ENCODE measurements at places on chromosomes 2 and 18. TPM values are rescaled to one million over a fixed set of nuclear protein-coding genes. Genes with fewer than 3 reads are reported as not detected.

CCBE1 gene
- 2.1 TPM for total RNA-seq

ECEL1 gene
- 0.52 TPM for total RNA-seq

SPEG gene
- total RNA-seq: 217 TPM

GNAL gene
- 16.9 TPM for total RNA-seq

TMEM18 gene
- 15.7 TPM for total RNA-seq

RIF1 gene
- 31.0 TPM for total RNA-seq

CRACDL gene
- total RNA-seq: 3.5 TPM

CYP26B1 gene
- total RNA-seq: 5.1 TPM

- DNase-seq: no peak
Measured at GRCh38 chr2:187187519-187187918, 260.5 kb downstream of the CALCRL start.

DNA sequence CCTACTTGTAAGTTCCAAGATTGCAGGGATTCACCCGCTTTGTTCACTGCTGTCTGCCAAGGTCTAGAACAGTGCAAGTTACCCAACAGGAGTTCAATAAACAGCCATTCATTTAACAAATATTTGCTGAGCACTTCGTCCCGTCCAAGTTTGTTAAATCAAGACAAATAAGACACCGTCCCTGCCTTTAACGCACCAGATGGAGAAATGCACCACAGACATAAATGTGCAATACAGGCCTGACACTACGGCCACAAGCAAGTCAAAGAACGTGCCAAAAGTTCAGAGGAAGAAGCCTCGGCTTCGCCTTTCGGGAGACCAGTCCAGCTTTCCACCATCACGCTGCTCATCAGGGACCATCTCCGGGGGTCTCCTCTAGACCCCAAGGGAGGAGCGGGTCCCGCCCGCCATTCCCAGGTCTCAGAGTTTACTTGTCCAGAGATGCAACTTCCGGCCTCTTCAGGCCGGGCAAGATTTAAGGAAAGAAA, 429 bp downstream of the C2orf76 start:
- DNase-seq: no peak

GRCh38 chr18:51185075-51185474, 12.4 kb downstream of the MEX3C start:
- no peak for DNase-seq

GRCh38 chr2:201852462-201852861, 46.1 kb downstream of the CDK15 start:
- no peak for DNase-seq

GRCh38 chr2:185954389-185954788, 215.8 kb downstream of the FSIP2 start:
- no peak for DNase-seq

DNA sequence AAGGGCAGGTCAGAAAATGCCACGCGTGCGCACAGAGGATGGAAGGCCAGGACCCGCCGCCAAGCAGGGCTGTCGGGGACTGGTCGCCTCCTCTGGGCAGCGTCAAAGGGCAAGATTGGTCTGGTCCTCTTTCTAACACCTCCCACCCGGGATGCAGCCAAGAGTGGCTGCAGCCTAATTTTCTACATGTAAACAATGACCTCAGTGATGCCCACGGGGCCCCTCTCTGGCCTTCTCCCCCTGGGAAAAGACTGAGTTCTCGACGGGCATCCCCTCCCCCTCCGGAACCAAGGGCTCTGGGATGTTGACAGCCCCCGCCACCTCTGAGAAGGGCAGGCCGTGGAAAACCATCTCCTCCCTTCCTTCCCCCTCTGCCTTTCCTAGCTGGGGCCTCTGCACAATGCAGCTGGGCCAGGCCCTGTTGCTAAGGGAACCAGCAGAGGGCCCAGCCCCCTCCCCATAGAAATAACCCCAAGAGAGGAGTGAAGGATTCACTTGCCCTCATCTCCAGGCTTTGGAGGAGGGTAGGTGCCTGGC, 80.0 kb upstream of the ZNF532 start:
- no peak for DNase-seq

DNA sequence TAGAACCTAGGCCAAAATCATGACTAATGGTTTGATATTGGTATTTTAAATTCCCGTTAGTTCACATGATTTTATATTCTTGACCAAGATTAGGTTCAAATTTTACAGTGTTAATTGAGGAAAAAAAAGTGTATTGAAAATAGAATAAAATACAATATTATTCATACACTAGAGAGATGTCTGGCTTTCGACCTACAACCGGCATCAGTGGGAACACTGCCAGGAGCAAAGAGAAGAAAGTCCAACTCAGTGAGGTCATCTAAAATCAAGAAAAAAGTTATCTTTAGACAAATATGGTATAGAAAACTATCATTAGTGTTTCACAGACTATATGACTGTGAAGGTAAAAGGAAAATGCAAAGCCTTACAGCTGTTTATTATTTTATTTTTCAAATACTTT, 81.5 kb downstream of the PIGN start:
- no peak for DNase-seq

DNA sequence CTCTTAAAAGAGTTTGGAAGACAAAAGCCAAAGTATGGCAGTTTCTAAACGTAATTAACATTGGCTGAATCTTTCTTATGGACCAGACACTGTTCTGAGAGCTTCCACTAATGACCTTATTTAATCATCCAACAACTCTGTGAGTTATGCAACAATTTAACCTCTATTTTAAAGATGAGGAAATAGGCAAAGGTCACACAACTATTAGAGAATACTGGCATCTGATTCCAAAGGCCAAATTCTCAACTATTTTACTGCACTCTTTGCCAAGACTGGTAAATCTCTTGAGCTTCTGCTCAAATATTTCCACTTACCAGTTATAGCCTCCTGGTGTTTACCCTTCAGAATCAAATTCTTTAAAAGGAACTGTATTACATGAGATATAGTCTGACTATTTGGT, 42.1 kb upstream of the ERMN start:
- no peak for DNase-seq

- DNase-seq: no peak
Measured at GRCh38 chr2:18860179-18860578, 270.8 kb upstream of the NT5C1B start.

DNA sequence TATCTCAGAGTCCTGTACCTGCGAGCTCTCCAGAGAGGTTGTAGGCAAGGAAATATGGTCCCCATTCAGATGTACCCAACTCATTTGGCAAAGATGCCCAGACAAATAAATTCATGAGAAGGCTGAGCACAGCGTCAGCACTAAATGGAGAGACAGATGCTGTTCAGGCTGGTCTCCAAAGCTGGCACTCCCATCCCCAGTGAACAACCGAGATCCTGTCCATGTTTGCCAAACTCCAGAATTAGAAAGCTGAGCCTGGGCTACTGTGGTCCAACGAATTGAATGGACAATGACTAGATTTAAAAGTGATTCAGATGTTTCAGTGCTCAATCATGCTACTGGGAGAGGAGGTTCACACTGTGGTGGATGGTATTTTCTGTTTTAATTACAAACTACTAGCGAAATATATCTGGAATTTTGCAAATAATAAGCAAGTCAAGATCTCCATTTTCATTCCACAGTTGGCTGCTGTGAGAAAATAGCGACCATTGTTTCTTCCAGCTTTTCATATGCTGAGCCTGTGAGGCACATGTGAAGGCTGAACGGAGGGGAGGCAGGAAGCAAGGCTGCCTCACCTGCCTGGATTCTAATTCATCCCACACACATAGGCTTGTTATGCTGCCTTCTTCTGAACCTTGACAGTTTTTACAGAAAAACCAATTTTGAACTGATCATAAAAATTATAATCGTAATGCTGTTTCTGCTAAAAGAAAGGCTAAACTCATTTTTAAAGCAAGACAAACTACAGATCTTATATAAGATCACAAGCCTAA, 22.6 kb upstream of the DAPL1 start:
- no peak for DNase-seq

DNA sequence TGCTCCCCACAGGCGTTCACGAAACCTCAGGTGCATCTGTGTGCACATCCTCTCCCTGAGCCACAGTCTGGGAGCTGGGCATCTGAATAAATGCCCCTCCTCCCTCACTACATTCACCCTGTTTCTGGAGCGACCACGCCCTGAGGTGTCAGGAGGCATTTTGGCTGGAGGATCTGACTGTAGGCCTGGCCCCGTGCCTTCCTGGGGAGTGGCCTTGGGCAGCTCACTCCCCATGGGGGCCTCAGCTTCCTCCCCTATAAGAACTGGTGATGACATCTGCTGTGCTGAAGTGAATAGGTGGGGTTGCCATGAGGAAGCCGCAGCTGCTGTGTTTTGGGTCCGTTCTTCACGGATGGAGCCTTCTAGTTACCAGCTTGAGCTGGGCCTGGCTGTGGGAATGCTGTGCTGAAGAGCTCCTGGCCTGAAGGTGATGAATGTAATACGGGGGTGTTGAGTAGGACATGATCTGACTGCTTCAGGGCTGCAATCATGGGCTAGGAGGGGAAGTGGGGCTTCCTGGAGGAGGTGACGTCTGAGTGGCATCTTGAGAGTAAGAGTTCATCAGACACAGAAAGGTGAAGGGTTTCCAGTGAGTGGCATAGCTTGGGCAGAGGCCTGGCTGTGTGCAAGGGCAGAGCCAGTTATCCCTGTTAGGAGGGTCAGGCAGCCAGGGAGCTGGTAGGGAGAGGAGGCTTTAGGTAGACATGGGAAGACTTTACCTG, 58.2 kb downstream of the GLI2 start:
- no peak for DNase-seq

DNA sequence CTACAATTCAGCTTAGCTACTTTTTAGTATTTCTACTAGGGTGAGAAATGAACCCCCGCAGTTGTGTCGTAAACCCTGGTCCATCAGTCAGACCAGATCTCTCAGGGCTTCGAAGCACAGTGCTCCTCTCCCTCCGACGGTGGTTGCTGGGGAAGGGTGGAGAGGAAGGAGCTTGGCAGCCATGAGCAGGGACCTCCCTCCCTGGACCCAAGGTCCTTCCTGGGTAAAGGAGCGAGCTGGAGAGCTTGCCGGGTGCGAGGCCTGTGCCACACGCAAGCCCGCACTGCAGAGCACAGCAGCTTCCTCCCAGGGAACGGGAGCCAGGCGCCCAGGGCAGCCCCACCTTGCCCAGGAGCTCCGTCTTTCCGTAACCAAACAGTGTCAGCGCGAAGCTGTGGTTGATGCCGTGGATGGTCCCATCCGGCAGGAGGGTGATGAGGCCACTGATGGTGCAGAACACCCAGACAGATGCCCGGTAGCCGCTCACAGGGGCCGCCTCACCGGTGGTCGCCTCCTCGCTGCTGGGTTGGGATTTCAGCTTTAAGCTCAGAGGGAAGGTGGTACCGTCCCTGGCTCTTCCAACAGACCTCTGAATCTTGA, 12.5 kb downstream of the PASK start:
- peak; percentile 50 for DNase-seq

DNA sequence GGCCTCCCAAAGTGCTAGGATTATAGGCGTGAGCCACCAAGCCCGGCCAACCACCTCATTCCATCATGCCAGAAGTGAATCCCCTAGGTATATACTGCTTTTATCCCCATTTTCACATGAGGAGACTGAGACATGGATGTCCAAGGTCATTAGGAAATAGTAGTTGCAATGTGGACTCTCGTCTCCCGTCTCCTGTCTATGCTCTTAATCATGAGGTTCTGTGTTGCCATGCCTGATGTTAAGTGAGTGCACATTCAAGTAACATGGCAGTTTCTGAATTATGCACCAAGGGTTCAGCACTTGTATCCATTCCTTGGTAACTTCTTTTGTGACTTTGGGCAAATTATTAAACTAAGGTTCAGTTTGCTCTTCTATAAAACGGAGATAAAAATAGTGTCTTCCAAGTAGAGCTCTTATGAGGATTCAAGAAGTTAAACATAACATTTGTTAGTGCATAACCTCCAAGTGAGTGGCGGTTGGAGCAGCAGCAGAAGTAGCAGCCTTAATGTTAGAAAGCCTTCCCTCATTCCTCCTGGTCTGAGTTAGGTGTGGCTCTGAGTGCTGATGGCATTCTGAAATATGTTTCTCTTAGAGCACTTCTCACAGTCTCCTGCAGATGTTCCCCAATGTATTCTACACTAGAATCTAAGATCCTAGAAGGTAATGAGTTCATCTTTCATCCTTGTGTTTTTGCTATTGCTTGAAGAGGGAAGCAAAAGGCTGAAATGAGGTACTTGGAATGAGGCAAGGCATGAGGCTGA, 21.9 kb downstream of the SOCS6 start:
- DNase-seq: no peak

DNA sequence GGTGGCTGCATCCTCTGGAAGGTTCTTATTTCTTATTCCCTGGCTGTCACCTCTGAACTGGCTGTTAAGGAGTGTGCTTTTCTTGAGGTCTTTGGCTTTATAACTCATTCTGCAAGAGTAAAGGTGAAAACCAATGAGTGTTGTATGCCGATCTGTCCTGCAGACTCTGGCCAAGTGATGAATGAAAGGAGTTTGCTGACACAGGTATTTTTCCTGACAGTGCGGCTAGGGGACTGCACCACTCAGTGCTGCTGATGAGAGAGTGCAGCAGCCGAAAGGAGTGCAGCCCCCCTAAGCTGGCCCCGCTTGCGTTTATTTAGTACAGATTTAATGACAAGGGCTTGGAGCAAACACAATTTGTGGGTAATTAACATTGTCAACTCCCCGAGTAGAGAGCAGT, 41.8 kb downstream of the RAB6D start:
- no peak for DNase-seq

DNA sequence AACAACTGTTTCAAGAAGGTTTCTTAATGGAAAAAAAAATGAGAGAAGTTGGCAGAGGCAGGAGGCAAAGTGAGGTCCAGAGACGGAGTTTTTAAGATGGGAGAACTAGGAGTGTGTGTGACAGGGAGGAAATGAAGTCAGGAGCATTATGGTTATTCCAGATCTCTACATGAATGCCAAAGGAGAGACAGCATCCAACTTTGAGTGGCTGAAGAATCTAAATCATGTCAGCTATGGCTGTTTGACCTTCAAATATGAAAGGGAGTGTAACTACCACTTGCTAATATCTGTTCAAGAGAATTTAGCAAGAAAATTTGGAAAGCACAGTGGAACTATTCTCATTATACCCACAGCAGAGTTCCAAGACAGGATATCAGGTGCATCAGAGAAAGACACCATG, 81.2 kb upstream of the CCBE1 start:
- DNase-seq: no peak

GRCh38 chr18:23171581-23172156, 36.4 kb downstream of the CABLES1 start:
- peak; percentile 22 for DNase-seq

DNA sequence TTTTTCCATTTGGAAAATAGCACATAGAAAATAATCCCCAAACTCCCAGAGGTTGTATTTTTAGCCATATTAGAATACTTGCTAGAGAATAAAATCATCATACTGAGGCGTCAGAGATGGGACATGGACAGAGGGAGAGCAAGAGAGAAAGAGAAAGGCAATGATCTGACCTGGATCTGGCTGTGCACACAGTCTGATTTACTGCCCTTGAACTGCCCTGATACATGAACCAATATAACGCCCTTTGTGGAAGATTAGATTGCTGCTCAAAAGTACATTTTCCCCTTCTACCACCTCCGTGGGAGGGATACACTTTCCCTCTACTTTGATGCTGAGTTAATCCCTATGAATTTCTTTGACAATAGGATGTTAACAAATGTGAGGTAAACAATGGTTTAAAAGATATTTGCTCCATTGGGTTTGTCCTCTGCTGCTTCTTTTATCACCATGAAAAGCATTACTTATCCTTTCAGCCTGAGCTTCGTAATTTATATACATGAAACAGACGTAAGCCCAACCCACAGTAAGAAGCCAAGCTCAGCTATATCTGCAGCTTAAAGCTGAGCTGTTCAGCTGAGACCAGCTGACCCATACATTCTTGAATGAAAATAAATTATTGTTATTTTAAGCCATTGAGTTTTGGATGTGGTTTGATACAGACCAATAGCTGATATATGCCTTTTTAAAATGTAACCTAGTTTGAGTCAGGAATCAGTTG, 1664.6 kb upstream of the CELF4 start:
- DNase-seq: no peak

Data from posterior vena cava (tissue), 2 donors.